ENCODE measurements at places on chromosomes 4 and X. TPM values are rescaled to one million over a fixed set of nuclear protein-coding genes. Genes with fewer than 3 reads are reported as not detected.

DNA sequence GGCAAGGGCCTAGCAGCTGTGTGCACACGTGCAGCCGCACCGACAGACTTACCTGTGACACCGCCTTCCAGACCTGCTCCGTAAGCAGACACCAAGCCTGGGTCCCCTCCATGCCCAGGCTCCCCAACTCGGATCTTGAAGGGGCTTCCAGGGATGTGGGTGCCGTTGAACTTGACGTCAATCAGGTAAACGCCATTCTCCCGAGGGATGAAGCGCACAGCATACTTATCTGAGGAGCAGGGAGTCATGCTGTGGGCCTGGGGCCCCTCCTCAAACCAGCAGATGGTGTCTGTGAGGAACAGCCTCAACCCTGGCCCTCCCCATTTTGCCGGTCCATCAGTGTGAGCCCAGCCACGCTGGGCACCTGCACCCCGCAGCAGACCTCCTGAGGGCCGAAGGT is 24.5 kb downstream of the FLNA start:
- DNase-seq = no peak

- DNase-seq = no peak
Measured at GRCh38 chr4:71235311-71236201, 103.3 kb upstream of the SLC4A4 start.

The CD40LG gene
- total RNA-seq = not detected

DNA sequence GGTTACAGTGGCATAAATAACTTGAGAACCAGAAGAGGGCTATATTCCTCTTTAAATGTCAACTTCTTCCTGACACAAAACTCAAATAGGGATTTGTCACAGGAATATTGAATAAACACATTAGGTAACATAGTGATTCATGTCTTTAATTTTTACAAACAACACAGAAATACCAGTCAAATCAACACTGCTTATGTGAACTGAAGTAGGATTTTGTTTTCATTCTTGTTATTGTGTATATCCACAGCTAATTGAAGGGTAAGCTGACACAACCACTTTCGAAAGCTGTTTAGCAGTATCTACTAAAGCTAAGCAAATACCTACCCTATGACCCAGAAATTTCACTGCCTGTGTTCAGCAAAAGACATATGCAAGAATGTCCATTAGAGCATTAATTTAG is 120.4 kb upstream of the EOLA2 start:
- no peak for DNase-seq

- no peak for DNase-seq
Measured at GRCh38 chr4:176186067-176186466, 9.3 kb downstream of the SPATA4 start.

GRCh38 chr4:2788532-2789103 is 4.3 kb upstream of the SH3BP2 start:
- DNase-seq = no peak

DNA sequence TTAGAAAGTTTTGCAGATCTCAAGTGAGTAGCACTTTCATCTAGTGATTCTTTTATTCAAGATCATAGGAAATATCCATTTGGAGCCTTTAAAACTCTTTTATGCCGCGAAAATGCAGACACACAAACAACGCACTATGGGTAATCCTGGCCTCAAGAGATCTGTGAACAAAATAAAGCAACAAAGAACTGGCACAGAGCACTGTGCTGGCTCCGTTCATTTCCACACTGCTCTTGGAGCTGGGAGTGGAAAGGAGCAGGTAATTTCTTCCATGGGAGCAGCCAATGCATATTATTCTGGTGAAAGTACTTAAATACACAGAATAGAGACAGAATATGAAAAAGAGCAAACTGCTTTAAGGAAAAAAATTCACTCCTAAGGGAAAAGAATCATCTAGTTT is 172.7 kb upstream of the FRG1 start:
- no peak for DNase-seq

The NAA10 gene
- 88.0 TPM for total RNA-seq

DNA sequence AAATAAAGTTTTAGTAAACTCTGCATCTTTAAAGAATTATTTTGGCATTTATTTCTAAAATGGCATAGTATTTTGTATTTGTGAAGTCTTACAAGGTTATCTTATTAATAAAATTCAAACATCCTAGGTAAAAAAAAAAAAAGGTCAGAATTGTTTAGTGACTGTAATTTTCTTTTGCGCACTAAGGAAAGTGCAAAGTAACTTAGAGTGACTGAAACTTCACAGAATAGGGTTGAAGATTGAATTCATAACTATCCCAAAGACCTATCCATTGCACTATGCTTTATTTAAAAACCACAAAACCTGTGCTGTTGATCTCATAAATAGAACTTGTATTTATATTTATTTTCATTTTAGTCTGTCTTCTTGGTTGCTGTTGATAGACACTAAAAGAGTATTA is 370 bp downstream of the ALB start:
- DNase-seq = no peak

GRCh38 chr4:174681723-174682300 is 147.2 kb downstream of the GLRA3 start:
- no peak for DNase-seq

The CT47B1 gene
- total RNA-seq = not detected

GRCh38 chr4:183885205-183885720 is 19.8 kb upstream of the STOX2 start:
- no peak for DNase-seq

The HCCS gene
- total RNA-seq = 24.4 TPM

The UGDH gene
- 60.9 TPM for total RNA-seq

DNA sequence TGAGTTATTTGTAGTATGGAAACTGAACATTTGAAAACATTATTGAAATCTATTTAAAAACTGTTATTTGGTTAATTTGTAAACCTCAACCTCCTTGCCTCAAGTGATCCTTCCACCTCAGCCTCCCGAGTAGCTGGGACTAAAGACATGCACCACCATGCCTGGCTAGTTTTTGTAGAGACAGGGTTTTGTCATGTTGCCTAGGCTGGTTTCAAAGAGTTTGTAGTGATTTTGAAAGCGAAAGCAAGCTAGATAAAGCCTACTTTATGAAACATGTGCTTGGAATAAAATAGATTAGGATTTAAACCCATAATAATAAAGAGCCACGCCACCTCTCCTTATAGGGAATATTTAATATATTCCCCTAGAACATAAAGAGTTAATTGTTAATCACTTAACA is 23.5 kb downstream of the ARSJ start:
- no peak for DNase-seq

DNA sequence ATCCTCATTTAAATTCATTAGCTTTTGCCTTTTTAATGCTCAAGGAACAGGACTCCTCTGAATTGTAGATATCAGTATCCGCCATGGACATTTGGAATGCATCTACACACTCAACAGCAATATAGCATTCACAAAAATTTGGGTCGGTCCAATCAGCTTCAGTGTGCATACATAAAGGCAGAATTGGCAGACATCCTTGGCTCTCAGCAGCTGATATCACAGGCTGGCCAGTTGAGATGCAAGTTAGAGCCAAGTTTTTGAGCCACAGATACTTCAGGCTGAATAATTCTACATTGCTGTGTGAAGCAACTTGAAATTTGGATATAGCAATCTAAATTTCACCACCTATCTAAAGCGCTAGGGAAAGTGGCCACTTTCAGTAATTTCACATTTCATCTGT is 821.1 kb downstream of the PCDH19 start:
- DNase-seq = no peak

DNA sequence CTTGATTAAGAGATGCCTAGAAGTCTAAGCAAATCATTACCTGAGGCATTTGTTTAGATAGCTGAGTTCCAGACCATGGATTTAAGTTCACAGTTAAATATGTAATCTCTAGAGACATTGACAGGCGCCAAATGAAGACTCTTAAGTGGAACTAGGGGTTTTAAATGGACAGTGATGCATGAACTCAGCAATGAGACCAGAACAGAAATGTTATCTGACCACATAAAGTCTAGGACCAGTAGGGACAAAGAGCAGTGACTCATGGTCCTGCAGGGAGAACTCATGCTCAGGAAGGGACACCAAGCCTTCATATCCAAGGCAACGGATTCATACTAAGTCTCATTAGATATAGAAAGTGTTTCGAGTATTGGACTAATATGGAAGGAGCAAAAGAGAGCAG is 152.3 kb downstream of the PPARGC1A start:
- peak; percentile 70 for DNase-seq

The ADRA2C gene
- total RNA-seq = not detected

The SERPINA7 gene
- not detected for total RNA-seq

The MAGEA2B gene
- not detected for total RNA-seq

DNA sequence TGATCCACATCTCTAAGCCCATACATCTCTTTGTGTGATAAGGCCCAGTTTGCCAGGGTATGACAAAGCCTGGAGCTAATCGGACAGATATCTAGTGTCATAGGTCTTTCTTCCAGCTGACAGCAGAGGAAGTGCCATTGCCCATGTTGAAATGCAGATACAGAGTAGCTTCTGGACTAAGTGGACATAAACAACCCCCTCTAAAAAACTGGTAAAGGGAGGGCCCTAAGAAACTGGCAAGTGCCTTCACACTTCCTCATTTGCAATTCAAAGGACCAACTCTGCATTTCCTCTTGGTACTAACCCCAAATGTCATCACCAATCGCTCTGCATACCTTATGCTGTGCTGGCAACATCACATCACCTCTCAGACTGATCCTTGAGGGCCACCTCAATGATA is 20.8 kb downstream of the ARHGEF6 start:
- DNase-seq = no peak

The PPBP gene
- not detected for total RNA-seq

The TECRL gene
- not detected for total RNA-seq

The PLCXD1 gene
- total RNA-seq = 12.6 TPM

DNA sequence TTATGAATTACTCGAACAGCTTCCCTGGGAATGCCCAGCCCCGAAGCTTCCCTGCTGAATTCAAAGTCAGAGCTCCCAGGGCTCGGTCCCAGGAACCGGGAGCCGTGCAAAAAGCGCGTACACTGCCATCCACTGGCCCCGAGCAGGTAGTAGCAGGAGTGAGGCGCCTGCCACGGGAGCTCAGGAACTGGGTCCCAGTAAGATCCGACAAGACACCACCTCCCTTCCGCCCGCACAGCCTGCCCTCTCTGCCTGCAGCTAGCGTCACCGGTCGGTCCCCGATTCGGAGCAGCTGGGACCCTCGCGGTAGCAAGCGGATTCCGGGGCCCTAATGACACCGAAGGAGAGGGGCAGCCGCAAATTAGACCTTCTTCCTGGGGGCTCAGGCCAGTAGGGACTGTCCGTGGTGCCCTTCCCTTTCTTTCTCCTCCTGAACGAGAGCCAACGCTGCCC is 1.2 kb downstream of the CORIN start:
- DNase-seq = peak; percentile 38

The ADAM29 gene
- not detected for total RNA-seq

The PSAPL1 gene
- total RNA-seq = 0.07 TPM

DNA sequence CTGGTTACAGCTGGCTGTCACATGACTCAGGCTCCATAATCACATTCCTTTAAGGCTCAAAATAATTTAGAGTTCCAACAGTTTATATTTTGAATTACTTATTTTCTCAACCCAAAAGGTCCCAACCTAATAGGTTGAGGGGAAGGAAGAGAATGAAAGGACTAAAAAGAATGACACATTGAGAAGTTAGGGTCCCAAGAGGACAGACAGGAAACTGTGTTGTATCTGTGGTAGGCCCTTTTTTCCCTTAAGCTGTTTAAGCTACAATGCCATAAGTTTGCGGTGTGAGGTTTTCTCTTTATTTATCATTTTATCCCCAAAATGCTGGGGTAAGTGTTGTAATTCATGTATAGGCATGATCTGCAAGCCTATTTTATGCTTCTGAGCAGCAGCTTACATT is 290.2 kb downstream of the ZNF674 start:
- no peak for DNase-seq

The BMPR1B gene
- total RNA-seq = 2.0 TPM

- DNase-seq = peak; percentile 79
Measured at GRCh38 chr4:86664959-86665358, 70.8 kb downstream of the PTPN13 start.

- DNase-seq = peak; percentile 49
Measured at GRCh38 chr4:177185151-177185550, 124.5 kb upstream of the NEIL3 start.

The ZNF518B gene
- 18.6 TPM for total RNA-seq

GRCh38 chr4:10521424-10521823 is 64.2 kb upstream of the ZNF518B start:
- no peak for DNase-seq

DNA sequence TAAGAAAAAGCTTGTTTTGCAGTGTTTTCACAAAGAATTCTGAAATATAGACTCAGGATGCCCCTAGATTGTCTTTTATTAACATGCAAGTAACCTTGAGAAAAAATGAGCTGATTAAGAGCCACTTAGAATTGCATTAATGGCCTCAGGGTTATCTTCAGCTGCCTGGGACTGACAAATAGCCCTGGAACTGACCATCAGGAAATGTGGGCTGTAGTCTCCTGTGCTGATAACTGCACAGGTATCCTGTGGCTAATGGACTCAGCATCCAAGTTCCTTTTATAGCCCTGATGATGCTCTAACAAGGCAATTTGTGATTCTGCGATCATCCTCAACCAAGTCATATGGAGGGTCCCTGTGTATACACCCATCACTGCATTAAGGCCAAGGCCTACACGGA is 17.0 kb downstream of the CA5B start:
- DNase-seq = no peak

- no peak for DNase-seq
Measured at GRCh38 chrX:38975368-38975942, 174.2 kb downstream of the MID1IP1 start.
